Neural crest cell (in vitro differentiated cells): ENCODE measurements at places on chromosomes 16 and 17.

DNA sequence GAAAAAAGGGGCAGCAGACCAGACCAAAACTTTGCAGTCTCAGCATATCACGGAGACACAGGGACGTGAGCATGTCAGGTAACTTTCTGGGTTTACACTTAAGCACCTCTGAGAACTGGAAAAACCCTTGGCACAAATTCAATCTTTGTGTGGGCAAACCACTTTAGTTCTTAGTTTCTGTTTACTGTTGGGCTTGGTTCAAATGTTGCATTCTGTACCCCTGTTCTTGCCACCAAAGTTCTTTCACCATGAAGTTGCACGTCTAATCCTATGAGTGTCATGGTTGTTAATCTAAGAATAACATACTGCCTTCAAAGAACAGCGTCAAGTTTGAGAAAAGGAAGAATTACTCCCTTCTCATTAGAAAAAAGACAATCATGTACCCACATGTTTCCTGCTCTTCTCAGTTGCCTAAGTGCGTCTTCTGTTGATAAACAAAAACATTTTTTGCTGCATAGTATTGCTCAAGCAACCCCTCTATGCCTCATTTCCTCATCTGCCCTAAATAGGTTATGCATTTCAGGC is 11.6 kb downstream of the KRT33A start:
- DNase-seq = no peak

GRCh38 chr16:24286741-24287405 is 30.7 kb downstream of the CACNG3 start:
- no peak for DNase-seq

- DNase-seq = no peak
Observed at GRCh38 chr17:56096026-56096810, 57.1 kb upstream of the ANKFN1 start.

GRCh38 chr16:87584271-87584670 is 18.0 kb upstream of the JPH3 start:
- no peak for DNase-seq

GRCh38 chr16:12356632-12357340 is 380.3 kb downstream of the SNX29 start:
- no peak for DNase-seq

DNA sequence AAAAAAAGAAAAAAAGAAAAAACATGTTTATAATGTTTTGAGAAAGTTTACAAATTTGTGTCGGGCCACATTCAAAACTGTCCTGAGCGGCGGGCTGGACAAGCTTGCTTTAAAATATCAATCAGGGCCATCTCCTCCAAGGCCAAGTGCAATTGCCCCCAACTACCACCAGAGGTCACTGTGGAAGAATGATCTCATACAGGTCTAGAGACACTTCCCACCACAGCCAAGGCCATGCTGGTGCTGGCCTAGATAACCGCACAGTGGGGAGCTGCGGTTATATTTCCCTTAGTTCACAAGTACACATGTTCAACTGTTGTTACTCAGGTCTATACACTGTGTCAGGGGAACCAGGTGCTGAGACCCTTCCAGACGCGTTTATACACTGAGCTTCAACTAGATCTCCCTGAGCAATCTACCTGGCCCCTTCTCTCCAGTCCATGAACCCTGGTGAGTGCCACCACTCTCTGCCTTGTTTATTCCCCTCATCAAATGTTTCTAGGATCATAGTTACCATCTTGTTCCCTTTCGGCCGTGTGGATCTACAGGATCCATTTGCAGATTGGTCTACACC is 83.8 kb upstream of the CCL2 start:
- peak; percentile 59 for DNase-seq

- no peak for DNase-seq
Observed at GRCh38 chr16:88505405-88506082, 52.5 kb downstream of the ZFPM1 start.

GRCh38 chr17:16988749-16989229 is 16.9 kb upstream of the TNFRSF13B start:
- no peak for DNase-seq

DNA sequence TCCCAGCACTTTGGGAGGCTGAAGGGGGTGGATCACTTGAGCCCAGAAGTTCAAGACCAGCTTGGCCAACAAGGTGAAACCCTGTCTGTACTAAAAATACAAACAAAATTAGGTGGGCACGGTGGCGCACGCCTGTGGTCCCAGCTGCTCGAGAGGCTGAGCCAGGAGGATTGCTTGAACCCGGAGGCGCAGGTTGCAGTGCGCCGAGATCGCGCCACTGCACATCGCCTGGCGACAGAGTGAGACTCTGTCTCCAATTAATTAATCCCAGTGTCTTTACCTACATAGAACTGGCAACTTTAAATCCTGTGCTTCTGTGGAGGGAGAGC is 1.5 kb upstream of the ELOB start:
- no peak for DNase-seq

- DNase-seq = no peak
Observed at GRCh38 chr16:8675183-8676159, 1.1 kb downstream of the ABAT start.

DNA sequence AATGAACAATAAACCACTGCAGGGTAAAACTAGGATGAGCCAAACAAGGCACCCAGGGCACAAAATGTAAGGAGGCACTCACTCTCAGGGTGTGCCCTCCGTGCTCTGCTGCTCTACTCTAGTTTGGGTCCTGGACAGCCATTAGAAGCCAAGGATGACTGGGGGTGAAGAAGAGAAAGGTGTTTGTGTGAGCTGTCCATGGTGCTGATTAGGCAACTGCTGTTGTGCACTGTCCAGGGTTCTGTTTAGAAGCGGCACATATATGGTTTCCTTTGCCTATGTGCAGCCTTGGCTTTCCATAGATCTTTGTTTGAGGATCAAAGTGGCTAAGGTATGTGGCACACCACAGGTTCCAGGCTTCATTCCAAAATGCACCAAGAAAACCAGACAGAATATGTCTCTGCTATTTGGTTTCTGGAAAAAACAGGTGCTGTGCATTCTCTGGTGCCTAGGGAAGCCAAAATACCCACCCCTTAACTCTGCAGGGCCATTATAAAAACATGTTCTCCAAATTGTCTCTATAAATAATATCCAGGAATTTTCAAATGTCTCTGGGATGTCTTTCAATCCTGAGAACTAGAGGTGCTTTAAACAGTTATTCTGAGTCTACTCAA is 123.5 kb downstream of the CBLN1 start:
- peak; percentile 46 for DNase-seq

- no peak for DNase-seq
Observed at GRCh38 chr16:80147026-80147655, 393.7 kb upstream of the DYNLRB2 start.

DNA sequence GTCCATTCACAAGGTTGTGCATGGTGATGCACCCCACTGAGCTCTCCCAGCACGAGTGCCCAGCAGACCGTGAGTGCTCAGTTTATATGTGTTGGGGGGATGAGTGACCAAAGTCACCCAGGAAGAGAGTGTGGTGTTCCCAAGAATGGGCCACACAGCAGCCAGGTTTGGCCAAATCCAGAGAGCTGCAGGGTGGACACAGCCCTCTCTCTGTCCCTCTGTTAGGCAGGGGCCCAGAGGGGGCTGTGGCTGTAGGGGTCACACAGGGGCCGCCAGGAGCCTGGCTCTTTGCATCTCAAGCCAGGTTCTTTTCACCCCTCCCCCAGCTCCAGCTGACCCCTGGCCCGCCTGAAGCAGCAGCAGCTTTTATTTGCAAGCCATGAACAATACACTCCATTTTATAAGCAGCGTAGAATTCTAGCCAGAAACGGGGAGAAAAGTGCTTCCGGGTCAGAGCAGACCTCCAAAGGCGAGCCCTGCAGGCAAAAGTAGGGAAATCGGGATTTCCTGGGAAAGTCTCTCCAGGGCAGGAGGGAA is 13.3 kb downstream of the COTL1 start:
- peak; percentile 61 for DNase-seq

GRCh38 chr17:2688351-2689342 is 22.9 kb downstream of the CLUH start:
- no peak for DNase-seq

- DNase-seq = no peak
Observed at GRCh38 chr17:78501241-78502036, 75.8 kb downstream of the DNAH17 start.

DNA sequence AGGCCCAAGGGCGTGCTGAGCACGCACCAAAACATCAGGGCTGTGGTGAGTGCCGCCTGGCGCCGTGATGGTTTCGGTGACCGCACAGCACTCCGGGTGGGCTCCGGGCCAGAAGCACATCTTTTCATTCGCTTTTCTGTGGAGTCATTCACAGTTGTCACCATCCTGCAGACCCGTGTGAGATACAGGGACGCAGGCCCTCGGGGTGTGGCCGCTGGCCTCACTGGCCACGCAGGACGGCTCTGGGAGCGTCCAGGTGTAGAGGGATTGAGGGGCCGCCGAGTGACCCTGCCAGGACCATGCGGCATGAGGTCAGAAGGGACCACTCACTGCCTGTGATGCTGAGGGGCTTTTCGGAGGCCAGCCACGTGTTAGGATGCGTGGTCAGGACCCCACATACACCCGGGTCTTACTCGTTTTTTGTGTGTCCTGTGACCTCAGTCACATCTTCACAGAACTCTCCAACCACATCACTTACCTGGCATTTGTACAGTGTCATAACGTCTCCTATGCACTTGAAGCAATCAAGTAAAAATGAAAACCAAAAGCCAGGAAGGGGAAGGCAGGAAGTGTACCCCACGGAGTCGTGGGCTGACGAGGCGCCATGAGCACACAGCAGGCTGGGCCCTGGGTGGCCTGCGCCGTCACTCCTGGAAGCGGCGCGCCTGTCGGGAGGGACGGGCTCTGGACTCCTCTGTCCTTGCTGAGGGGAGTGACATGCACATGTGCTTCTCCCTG is 7.8 kb downstream of the ACSF3 start:
- no peak for DNase-seq

GRCh38 chr16:27318392-27319256 is 4.8 kb downstream of the IL4R start:
- DNase-seq = no peak

GRCh38 chr17:66834919-66835454 is at the start of gene CACNG5:
TSS of gene CACNG5 (plus strand) at chr17:66835117. CDS start at chr17:66877333, 42,216 bp downstream.
- peak; percentile 30 for DNase-seq

DNA sequence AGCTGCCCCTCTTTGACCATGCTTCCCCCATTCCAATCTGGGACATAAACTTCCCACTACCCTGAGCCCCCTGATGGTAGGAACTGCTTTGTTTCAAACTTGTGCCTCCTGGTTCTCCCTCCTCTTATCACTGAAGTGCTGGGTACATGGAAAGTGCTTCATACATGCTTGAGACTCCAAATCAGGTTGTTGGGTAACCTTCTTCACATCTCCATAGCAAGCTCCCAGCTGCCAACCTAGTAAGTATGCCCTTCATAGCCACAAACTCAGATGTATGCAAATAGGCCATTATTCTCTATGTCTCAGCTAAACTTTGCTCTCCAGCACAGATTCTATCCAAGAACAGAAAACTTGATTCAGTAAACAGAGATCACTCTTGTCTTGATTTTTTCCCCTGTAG is 310.6 kb upstream of the IRX3 start:
- DNase-seq = no peak

DNA sequence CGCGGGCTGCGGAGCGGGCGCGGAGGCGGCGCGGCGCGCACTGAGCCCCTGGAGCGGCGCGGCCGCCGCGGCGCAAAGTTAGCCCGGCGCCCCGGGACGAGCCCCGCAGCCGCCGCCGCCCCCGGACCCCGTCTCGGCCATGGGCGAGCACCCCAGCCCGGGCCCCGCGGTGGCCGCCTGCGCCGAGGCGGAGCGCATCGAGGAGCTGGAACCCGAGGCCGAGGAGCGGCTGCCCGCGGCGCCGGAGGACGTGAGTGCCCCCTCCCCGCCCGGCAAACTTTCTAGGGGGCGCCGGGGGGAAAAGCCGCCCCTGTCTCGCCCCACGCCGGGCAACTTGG is 388 bp downstream of the RHBDL3 start:
- DNase-seq = no peak

GRCh38 chr16:88877564-88878289 is 11.3 kb upstream of the PABPN1L start:
- DNase-seq = no peak

DNA sequence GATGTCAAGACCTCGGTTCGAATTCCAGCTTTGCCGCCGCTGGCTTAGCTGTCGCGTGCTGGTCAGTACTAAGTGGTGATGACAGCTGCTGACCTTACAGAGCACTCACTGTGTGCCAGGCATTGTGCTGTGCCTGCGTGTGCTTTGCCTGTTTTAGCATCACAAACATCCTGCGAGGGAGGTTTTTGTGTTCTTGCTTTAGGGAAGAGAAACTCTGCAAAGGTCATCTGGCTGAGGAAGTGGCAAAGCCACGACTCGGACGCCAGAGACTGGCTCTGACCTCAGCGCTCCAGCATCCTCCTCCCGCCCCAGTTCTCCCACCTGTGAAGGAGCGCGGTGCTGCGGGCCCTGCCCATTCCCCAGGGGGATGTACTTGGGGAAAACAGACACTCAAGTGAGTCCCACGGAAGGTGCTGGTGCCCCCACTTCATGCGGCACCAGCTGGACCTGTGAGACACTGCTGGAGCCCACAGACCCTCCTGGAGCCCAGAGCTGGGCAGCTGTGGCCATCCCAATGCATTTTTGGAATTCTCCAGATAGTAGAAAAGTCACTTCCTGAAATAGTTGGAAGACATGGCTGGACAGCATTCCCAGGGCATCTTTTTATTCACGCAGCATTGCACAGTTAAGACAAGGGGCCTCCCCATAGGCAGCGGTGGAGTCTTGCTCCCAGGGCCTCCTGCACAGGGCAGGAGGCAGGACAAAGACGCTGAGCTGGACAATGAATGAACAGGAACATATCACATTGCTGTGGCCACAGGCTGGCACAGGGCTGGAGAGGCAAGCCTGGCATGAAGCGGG is 20.0 kb upstream of the HERPUD1 start:
- no peak for DNase-seq

GRCh38 chr17:66564992-66565465 is 262.6 kb downstream of the PRKCA start:
- DNase-seq = no peak

GRCh38 chr17:82802075-82802780 is 37.6 kb downstream of the ZNF750 start:
- no peak for DNase-seq

DNA sequence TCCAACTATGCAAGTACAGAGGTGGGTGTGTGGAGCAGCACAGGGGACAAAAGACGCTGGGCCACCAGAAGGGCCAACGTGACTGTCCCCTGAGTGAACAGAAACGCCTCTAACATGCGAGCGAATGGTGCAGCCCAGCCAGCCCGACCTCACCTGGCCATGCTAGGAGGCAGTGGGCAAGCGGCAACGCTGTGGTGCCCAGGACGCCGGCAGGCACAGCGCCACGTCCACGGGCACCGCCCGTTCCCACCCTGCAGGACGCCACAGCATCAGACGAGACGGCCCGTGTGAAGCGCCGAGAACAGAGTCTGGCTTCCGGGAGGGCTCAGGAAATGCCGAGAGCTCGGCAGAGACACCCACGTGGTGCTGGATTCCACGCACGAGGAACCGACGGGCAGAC is 2.2 kb downstream of the CEP295NL start:
- no peak for DNase-seq

- no peak for DNase-seq
Observed at GRCh38 chr17:73586921-73587602, 57.2 kb downstream of the SDK2 start.
